Posterior cingulate gyrus (tissue), 11 donors: ENCODE measurements at places on chromosomes 4 and X.

DNA sequence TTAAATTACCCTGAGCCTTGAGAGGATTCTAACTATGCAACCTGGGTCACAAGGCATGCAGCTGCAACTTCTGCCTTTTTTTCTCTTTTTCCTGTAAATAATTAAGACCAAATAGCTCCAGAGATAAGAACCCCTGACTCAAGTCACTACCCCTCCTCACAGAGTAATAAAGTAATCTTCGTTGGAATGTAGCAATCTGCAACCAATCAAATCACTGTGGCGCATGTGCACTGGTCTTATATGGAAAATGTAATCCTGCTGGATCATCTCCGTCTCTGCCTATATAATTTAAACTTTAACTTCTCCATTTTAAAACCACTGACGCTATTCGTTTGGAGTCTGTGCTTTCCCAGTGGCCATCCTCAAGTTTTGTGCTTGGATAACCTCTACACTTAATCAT, 6.1 kb upstream of the EFHC2 start:
- DNase-seq: no peak

GRCh38 chr4:109251396-109251795, 51.1 kb downstream of the COL25A1 start:
- DNase-seq: no peak

DNA sequence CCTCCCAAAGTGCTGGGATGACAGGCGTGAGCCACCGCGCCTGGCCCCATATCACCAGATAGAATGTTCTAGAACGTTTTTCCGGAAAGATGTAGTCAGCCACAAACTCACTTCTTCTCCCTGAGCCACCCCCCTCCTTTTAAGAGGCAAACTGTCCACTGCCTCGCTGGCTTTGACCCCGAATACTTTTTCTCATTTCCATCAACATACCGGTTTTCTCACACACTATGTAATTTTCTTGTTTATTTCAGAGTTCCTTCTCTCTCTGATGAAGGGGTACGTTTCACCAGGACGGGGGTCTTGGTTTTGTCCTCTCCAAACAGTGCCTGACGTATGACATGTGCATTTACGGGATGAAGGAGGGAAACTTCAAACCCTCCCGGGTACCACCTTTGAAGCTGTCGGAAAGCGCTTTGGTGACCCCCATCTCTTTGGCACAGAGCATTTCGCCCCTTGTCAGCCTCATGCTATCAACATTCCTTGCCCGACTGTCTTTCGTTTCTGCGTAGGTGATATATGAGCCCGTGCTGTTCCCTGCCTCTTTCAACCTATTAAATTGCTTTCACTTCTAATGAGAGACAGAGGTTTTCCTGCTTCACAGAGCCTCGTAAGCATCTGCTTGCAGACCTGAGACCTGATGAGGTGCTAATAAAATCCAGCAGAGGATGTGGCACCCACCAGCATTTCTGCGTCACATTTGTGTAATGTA, 73.8 kb downstream of the CRLF2 start:
- no peak for DNase-seq

GRCh38 chrX:17519358-17519757, 144.4 kb downstream of the NHS start:
- DNase-seq: no peak

GRCh38 chr4:104751468-104751867, 256.8 kb upstream of the CXXC4 start:
- no peak for DNase-seq

DNA sequence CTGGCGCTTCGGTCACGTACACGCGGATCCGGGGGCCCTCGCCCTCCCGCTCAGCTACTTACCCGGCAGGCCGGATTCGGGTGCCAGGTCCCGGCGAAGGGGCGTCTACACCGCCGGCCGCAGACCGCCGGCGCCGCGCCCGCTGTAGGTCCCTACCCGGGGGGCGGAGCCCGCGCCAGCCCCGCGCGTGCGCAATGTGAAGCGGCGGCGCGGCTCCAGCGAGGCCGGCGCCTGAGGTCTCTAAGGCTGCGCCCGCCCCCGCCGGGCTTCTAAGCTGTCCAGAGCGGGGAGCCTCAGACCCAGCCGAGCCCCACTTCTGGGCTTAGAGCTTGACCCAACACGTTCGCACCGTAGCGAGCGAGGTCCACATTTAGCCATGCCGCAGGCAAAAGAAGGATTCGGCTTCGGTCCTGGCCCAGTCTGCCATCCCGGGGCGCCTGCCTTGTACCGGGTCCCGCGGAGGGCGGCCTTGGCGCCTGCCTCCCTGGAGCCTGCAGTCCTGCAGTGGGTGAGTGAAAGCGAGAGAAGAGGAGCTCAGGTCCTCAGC, at the start of gene ZNF518B:
Gene ZNF518B (minus strand): TSS at position 172 of the 547 bp plus-strand sequence. CDS start 11,098 bp downstream, outside the sequence.
- peak; percentile 90 for DNase-seq

DNA sequence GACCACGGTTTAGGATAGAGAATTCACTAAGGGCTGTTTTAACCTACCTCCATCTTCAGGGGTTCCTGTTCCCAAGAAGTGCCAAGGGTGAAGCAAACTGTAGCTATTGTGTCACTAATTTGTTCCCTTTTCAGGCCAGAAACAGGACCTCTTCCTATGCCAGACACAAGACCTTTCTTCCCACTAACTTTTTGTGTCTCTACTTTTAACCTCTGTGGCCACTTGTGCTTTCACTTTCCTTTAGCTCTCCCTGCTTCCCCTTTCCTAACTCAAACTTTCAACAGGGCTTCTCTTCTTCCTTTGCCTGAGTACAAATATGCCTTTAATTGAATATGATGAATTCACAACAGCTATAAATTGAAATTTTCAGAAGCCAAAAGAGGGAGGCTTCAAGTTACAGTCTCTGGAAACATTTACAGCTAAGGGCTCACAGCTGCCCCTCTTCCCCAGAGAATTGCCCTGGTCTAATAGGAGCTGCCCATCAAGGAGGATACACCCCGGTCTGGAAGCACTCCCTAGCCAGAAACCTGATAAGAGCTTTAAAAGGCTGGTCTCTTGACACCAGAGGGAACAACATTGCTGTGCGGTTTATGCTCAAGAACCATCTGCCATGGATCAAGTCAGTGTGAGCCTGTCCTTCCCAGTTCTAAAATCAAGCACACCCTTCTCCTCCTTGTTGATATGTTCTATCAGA, 61.7 kb upstream of the PLS3 start:
- DNase-seq: no peak

GRCh38 chrX:116277351-116278225, 107.0 kb downstream of the AGTR2 start:
- DNase-seq: no peak

DNA sequence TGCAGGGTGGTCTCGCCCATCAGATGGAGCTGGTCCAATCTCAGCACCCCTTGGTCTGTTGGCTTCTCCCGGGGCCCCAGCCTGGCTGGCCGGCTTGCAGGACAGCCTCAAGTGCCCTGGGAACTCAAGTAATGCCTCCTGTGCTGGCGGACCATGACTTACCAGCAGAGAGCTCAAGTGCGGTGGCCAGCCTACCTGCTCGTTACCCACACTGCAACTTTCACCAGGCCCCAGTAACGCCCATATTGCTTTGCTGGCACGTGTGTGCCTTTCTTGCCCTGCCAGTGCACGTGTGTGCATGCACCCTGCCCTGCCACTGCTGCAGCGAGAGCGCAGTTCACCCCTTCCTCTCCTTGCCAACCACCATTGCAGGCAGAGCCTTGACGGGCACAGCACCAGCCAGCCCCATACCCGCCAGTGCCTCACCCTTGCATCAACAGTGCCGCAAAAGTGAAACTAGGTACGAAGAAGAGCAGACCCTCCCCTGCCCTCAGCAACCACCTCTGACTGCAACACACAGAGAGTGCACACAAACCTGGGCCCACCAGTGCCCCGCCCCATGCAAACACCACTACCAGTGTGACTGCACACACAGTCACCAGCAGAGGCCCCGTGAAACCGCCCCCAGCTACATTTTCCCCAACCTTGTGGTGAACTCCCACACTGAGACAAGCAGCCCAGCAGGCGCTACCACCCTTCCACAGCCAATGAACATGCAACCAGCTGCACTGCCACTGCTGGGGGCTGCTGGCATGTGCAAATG, 88.9 kb upstream of the POU3F4 start:
- no peak for DNase-seq

- DNase-seq: no peak
Measured at GRCh38 chrX:19388741-19389140, 45.0 kb downstream of the PDHA1 start.

DNA sequence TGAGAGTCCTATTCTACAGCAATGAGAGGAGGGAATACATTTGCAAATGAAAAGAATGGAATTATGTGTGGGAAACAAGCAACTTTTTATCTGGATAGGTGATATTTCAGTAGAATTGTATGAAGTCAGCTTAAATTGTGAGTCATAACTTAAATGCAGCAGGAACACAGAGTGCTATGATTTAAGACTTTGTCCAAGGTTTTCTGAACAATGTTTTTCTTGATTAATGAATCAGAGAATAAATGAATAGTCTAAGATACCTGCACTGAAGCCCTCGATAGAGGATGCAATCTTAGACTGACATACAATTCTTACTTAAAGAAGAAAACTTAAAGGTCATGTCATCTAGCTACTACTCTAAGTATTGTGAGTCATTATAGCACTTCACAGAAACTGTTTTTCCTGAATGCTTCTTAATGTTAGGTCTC, 8.0 kb downstream of the ARHGEF38 start:
- no peak for DNase-seq

DNA sequence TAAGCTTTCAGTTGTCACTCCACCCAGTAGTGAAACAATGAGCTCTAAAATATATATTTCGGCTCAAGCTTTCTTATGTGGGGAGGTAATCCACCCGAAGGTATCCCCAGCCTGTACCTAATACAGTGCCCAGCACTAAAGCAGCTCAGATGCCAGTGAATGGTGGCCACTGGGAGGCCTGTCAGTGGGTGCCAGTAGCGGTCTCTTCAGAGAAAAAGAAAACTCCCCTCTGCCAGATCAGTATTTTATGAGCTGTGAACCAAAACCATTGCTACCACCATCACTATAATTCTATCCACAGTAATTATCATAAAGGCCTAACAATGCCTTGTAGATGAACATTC, 835 bp upstream of the NFKB1 start:
- DNase-seq: peak; percentile 25

DNA sequence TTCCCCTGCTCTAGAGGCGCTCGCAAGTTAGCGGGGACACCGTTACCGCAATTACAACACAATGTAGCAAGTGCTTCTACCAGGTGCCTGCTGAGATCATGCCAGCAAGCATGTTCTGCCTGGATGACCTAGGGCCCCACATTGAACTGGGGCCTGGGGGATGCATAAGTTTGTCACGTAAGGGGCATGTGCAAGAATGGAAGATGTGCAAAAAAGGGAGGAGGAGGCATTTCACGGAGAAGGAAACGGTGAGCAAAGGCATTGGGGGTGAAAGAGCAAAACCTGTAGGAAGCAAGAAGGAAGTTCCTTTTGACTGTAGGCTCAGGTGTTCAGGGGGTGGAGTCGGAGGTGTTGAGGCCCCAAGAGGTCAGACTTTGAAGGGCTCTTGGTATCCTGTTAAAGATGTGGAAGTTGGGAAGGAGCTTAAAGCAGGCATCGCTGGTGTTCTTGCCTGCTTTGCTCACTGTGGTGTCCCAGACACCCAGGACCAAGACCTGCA, 602 bp upstream of the SCARB2 start:
- no peak for DNase-seq

DNA sequence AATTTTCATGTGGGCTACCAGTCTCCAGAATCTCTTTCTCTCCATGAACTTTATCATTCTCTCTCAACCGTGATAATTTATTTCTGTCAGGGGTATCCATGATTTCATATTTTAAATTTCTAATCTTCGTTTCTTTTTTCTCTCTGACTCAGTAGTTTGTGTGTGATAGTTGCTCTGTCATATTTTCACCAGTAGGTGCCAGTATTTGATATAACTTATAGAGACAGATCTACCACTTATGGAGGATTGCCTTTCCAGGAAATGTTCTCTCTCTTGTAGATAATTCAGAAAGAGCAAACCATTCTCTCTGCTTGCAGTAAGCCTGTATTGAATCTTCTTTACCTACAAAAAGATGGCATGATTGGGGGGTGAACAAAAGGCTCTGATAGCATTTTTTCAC, 79.3 kb upstream of the DYNLT3 start:
- no peak for DNase-seq

DNA sequence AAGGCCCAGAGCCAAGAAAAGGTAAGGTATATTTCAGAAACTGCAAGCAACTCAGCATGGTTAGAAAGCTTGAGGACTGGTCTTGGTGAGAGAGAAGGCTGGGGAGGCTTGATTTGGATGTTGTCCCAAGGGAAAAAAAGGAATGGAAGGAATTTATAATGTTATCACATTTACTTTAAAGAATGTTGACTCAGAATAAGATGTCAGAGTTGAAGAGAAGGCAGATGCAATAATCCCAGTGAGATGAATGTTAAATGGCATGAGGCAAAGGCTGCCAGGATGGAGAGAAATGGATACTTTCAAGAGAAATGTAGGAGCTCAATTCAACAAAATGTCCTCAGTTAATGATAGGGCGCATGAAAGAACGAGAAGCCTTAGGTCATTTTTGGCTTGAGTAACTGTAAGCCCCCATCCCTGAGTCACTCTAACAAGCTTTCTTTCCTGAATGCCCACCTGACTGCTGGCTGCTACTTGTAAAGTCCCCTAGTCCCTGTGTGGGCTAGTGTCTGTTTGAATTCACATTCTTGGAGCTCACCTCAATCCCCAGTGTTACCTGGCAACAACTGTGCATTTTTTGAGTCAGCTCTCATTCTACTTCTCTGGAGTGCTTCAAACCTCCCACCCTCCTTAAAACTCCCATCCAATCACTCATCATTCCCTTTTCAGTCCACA, 103.0 kb upstream of the TAPT1 start:
- no peak for DNase-seq

DNA sequence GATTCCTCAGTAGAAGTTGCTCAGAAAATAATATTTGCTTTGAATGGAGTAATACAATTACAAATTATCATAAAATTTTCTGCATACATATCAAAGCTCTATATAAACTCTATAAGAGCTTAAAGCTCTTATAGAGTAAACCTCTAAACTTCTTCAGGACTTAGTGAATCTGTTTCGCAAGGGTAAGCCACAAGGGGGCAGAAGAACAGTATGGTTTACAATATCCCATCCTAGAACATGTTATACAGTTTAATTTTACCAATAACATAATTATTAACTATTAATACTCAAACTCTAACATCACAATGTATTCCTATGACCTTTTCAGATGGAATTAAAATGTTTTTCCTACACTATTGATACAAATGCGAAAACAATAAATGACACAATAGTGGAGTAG, 33.8 kb upstream of the SPANXN1 start:
- peak; percentile 3 for DNase-seq

DNA sequence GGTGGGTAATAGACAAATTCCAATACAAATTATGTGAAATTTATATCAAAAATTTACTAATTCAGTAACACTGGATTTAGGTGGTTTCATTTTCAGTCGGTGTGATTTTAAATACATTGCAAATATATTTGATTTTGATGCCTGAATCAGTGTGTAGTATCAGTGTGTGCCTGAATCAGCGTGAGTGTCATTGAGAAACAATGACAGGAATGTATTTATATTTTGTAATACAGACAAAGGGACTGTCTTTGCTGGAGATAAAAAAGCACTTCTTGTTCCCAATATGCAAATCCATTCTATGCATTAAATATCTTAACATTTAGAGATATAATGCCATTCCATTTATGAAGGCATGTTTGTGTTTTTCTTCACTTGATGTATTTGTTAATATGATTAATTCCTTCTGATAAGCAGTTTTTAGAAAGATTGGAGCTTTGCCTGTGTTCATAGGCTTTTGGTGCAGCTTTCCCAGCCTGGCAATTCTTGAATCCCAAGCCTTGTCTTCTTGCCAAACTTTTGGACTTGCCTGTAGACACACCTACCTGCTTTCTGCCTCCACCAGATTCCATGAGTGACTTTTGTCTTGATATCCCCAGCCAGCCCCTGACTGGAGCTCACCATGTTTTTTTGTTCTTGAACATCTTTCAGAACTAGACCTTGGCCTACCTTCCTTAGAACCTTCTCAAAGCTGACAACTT, 243.8 kb downstream of the ADGRL3 start:
- DNase-seq: no peak

- DNase-seq: no peak
Measured at GRCh38 chr4:2104556-2105345, 45.6 kb downstream of the NAT8L start.
